ENCODE measurements at places on chromosomes 1 and 21.

GRCh38 chr1:98323388-98323787 lies 338.1 kb upstream of the SNX7 start:
- peak; percentile 92 for DNase-seq

DNA sequence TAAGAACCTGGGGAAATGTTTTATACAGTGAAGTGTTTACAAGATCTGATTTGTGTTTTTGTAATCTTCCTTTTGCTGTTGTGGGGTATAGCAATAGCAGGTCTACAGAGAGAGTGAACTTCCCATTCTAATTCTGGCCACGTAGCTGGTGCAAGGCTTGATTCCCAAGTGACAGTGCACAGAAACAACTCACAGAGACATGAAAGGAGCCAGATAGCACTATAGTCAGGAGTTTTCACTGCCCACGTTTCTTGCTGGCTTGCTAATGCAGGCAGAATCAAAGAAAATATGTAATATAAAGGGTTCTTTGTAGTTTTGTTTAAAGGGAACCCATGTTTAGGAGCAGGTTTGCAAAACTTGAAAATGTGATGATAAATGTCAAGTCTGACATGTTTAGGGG lies 170.9 kb upstream of the IVNS1ABP start:
- no peak for DNase-seq

- peak; percentile 20 for DNase-seq
These were observed 35.3 kb upstream of the TENT5B start for GRCh38 chr1:27047914-27048313.

- DNase-seq = no peak
These were observed 4.3 kb upstream of the HEYL start for GRCh38 chr1:39643705-39644104.

DNA sequence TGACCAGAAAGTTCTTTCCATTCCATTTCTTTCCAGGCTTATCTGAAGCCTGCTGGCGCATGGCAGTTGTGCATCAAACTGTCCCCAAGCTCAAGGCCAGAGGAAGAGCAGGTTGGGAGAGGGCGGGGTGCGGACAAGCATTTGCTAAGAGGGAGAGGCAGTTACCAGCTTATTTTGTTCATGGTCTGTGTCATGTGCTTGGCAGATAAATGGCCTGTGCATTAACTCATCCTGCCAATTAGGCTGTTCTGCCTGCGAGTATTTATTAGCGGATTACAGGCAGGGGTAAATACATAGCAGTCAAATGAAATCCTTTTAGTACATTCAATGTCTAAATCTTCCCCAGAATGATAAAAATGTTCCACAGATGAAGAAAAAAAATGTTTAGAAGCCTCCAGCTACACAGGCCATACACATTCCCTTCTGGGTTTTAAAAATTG lies 48.9 kb upstream of the B3GALNT2 start:
- no peak for DNase-seq

GRCh38 chr1:150575518-150576366 lies 3.7 kb downstream of the MCL1 start:
- DNase-seq = peak; percentile 47

GRCh38 chr1:246142320-246142893 lies 364.7 kb downstream of the SMYD3 start:
- peak; percentile 93 for DNase-seq

DNA sequence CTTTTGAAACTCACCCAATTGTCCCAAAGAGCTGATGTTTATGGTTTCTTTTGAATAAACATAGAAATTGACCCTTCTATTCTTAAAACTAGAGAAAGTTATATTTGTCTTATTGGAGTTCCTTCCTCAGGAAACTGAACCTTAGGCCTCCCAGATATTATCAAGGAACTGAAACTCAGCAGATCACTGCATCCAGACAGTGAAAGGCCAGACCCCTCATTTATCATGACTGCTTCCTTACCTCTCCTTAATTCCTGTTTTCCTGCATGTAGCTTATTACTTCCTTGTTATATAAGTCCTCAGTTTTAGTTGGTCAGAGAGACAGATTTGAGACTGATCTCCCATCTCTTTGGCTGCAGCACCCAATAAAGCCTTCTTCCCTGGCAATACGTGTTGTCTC lies 27.5 kb downstream of the SLC22A15 start:
- no peak for DNase-seq

DNA sequence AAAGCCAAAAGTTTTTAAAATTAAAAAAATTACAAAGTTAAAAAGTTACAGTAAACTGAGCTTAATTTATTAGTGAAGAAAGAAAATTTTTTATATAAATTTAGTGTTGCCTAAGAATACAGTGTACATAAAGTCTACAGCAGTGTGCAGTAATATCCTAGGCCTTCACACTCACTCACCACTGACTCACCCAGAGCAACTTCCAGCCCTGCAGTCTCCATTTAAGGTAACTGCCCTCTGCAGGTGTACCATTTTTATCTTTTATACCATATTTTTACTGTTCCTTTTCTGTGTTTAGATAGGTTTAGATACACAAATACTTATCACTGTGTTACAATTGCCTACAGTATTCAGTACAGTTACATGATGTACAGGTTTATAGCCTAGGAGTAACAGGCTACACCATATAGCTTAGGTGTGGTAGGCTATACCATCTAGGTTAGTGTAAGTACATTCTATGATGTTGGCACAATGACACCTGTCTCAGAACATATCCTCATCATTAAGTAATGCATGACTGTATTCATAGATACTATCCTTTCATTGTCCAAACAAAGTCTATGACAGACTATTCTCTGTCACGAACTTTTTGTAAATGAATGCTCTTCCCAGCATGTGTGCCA lies 78.6 kb upstream of the PBX1 start:
- DNase-seq = no peak

GRCh38 chr1:244306544-244306943 lies 145.2 kb downstream of the ADSS2 start:
- DNase-seq = no peak

- DNase-seq = peak; percentile 88
These were observed 36.9 kb upstream of the C1orf105 start for GRCh38 chr1:172383536-172383935.

DNA sequence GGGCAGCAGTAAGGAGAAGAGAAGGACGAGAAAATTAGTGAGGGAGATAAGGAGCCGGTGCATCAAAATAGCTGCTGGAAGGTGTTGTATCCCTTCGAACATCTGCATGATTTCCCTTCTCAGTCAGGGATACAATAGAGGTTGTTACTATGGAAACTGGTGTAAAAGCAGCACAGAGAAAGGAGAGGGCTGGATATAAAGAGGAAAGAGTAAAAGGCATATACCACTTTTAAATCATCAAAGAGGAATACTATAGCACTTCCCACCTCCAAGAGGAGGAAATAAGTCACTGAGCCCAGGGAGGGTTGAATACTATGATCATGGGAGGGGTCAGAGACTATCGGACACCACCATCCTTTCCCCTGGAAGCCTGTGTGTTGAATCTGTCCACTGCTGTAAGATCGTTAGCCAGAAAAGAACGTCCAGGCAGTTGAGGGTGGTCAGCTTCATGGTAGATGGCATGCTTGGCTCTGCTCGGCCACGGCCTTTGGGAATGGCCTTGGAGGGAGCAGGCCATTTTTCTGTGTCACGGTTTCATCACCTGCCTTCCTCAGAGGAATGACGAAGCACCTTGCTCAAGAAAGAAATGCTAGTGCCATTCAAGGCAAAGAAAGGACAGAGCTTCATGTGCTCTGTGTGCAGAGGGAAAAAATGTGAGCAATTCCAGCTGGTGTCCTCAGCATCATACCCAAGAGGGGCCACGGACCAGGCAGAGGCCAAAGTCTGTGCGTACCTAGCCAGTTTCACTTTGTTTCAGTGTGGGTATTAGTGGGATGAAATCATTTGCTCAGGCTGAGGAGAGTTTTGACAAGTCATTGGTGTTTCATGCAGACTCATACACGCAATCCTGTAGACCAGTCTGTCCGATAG lies 64.2 kb downstream of the IRF2BP2 start:
- DNase-seq = peak; percentile 37

- no peak for DNase-seq
These were observed at the start of gene ACTRT2 for GRCh38 chr1:3021233-3021671. ACTRT2 (plus strand) TSS chr1:3021467; CDS start chr1:3021687, 220 bp downstream.

DNA sequence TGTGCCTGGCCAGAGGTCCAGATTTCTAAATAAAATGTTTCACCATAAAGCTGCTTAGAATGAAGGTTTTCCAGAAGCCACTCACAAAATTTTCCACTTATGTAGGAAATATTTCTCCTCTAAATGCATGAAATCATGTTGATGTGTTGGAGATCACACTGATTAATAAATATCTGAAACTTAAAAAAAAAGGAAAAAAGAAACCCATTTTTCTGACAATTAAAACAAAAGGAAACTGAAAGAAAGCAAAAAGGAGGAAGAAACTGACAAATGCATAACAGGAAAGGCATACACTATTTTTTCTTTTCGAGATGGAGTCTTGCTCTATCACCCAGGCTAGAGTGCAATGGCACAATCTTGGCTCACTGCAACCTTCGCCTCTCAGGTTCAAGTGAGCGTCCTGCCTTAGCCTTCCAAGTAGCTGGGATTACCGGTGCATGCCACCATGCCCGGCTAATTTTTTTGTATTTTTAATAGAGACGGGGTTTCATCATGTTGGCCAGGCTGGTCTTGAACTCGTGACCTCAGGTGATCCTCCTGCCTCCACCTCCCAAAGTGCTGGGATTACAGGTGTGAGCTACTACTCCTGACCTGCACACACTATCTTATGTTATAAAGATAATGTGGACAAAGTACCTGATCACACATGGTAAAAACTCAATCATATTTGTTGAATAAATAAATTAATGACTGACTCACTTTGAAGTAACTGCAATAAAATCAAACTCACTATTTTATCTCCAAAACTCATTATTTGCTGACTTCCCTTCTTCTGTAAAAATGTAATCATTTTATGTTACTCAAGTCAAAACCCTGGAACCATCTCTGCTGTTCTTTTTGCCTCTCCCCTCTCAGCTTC lies 149.8 kb upstream of the NR5A2 start:
- DNase-seq = no peak

DNA sequence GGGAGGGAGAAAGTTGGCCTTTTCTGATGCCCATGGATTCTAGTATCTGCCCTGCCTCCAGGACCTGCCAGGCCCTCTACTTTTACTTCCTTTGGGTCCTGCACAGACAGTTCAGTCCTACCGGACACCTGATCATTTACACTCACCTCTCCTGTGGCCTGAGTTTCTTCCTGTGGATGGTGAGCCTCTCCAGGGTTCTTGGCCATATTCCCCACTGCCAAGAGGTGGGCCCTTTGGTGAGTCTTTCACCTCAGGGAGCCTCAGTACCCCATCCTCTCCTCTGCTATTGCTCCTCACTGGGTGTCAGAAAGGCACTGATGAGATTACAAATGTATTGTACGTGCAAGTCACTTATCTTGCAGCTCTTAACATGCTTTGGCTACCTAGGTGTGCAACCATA lies 81.4 kb upstream of the ETV3 start:
- DNase-seq = no peak

GRCh38 chr21:29218749-29219148 lies 80.0 kb upstream of the BACH1 start:
- no peak for DNase-seq

GRCh38 chr1:27602462-27603308 lies 1.3 kb downstream of the AHDC1 start:
- DNase-seq = peak; percentile 41

DNA sequence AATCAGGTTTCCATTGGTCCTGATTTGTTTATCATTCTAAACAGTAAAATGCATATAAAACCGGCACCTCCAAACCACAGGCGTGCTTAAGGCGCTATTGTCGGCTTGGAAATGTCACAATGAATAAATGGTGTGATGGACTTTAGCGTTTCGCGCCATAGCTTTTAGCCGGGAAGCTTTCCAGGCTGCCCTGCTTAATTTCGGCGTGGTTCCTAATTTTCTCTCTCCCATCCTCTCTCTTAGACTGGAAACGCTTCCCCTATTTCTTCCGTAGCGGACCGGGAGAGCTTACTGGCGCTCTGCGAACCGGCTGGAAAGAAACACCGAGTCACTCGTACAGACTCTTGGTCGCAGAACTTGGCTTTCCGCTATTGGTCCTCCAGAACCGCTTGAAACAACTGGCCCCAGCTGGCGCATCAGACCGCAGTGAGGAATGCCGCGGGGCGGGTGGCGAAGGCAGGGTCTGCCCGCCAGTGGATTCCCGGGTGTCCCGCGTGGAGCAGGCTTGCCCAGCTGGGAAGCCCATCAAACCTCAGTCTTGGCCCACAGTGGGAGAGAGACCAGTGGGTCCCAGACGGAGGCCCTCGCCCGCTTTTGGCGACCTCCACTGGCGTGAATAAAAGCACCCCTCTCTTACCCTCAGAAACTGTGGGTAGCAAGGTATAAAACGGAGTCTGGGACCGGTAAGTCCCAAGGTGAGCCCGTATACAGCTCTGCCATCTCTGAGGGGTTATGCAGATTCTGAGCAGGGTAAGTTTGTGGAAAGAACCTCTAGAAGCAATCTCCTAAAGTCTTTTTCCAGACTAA lies 4.0 kb upstream of the LHX8 start:
- DNase-seq = no peak

- DNase-seq = no peak
These were observed 35.3 kb downstream of the FAAH start for GRCh38 chr1:46429436-46429835.

GRCh38 chr1:246513041-246513440 lies 6.0 kb upstream of the SMYD3 start:
- DNase-seq = no peak

DNA sequence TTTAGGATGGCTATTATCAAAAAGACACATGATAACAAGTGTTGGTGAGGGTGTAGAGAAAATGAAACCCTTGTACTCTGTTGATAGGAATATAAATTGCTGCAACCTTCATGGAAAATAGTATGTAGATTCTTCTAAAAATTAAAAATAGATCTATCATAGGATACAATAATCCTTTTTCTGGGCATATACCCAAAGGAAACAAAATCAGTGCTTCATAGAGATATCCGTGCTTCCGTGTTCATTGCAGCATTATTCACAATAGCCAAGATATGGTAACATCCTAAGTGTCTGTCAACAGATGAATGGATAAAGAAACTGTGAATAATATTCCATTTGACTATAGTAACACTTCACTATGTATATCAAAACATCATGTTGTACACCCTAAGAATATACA lies 106.7 kb downstream of the MIS18A start:
- DNase-seq = no peak

DNA sequence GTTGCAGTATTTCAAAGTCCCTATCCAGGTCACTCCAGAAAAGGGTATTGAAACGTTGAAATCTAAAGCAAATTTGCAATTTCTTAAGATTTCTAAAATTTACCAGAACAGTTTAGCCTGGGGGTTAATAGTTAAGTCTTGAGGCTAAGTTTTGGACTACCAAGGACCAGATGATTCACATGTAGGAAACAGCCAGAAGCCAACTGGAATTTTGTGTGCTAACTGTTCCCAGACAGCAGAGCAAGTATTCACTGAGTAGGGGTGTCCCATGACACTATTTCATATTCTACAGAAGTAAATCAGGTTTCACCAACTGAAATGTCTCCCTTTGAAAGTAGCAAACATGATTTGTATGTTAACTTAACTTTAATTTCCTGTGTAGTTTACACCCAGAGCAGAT lies 11.5 kb upstream of the C1orf105 start:
- DNase-seq = no peak

- DNase-seq = no peak
These were observed 4.8 kb downstream of the MYBPH start for GRCh38 chr1:203170625-203171330.

- peak; percentile 83 for DNase-seq
These were observed 53.3 kb downstream of the ZFYVE9 start for GRCh38 chr1:52195161-52195560.

Measured in choroid plexus epithelial cell (primary cell).